Stimulated activated CD4-positive, alpha-beta T cell treated with anti-CD3 and anti-CD28 coated beads, TNF-alpha, amount 100 ng/mL, for 24 hours (primary cell): ENCODE measurements at places on chromosomes 7 and 10.

DNA sequence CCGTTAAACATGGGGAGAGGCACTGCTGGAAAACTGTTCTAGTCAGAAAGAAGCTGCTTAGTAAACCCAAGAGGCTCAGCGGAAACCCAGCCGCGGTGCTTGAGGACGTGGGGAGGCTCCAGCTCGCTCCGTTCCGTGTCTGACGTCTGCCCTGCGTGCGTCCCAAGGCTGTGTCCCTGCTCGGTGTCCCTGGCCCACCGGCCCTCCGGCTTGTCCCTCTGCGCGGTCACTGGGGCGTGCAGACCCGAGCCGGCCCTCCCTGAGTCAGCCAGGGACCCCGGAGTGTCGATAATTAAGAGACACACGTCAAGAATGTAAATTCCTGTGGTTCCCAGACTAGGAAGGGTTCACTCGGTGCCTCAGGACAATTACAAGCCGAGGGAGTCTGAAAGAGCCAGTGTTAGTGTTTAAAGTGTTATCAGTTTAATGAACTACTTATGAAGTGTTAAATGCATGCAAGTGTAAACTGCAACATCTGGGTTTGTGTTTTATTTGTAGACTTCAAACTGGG is 98.9 kb downstream of the WDR11 start:
- no peak for DNase-seq

DNA sequence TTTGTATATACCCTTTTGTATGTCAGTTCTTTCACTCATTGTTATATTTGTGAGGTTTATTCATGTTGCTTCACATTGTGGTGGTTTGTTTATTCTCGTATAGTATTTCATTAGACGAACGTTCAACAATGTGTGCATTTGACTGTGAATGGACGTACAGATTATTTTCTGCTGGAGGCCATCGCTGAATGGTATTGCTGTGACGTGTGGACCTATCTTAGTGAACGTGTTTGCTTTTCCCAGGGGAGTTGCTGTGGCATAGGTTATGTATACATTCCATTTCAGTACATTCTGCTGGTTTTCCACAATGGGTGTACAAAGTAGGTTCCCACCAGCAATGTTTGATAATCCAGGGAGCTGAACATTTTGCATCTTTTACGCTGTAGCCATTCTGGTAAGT is 31.1 kb upstream of the PLEKHS1 start:
- DNase-seq, result no peak

GRCh38 chr7:152161171-152161570 is 135.7 kb downstream of the GALNT11 start:
- DNase-seq, result no peak

DNA sequence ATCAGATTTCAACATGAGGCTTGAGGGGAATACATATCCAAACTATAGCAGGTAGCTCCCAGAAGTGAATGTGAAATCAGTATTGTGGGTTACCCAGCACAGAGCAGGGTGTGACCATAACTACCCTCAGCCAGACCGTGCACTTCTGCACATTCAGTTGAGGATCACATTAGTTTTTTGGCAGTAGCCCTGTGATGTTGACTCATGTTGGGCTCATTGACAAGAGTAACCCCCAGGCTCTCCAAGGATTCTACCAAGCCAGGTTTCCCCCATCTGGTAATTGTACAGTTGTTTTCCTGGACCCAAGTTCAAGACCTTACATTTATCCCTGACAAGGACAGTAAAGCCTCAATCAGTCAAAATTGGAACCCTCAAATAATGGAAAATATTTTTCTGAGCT is 11.7 kb upstream of the CPA4 start:
- DNase-seq, result no peak

DNA sequence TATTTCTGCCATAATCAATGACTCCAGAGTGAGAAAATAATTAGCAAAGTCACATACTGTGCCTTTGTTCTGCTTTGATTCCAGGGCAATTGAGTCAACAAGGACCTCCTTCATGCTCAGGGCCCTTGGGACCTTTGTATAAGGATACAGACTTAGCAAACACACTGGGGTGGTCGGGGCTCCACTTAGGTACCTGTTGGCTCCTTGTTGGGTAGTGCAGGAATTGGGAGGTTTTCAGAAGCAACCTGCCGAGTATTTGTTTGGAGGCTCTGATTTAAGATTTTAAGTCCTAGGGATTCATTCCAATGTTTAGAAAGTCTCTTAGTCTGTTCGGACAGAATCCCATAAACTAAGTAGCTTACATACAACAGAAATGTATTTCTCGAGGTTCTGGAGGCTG is 3.0 kb downstream of the ADCK2 start:
- DNase-seq, result no peak

- DNase-seq, result no peak
Observed at GRCh38 chr10:101008823-101009423, 9.3 kb downstream of the LZTS2 start.

- DNase-seq, result no peak
Observed at GRCh38 chr7:1977876-1978441, 254.8 kb downstream of the MAD1L1 start.

DNA sequence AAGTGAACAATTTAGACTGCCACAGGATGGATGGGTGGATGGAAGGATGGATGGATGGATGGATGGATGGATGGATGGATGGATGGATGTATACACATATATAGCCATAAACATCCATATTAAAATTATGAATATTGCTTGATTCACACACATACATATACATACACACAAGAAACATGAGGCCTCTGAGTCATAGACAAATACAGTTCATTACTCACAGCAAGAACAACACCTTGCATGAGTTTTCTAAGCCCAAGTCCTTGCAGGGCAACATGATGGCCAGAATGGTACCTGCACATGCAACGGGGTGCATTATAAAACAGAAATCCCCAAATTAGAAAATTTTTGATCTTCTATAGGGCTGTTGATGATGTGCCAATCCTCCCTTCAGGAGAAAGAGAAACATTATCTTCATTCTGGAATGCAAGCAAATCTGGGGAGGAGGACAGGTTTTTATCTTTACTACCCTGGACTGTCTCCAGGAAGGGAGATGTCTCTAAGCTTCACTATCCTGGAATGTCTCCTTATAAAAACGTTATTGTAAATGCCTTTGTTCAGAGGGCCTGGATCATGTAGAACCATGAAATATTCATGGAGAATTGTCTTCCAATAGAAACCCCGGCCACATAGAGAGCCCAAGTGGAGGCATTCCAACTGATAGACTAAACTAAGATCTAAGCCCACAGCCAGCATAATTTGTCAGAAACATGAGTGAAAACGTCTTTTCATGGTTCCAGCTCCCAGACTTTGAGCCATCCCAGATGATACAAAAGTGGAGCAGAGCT is 238.6 kb upstream of the LRRN3 start:
- DNase-seq, result no peak

GRCh38 chr10:32982911-32983909 is 25.2 kb upstream of the ITGB1 start:
- no peak for DNase-seq

GRCh38 chr7:115682507-115682906 is 348.1 kb downstream of the TFEC start:
- DNase-seq, result no peak

DNA sequence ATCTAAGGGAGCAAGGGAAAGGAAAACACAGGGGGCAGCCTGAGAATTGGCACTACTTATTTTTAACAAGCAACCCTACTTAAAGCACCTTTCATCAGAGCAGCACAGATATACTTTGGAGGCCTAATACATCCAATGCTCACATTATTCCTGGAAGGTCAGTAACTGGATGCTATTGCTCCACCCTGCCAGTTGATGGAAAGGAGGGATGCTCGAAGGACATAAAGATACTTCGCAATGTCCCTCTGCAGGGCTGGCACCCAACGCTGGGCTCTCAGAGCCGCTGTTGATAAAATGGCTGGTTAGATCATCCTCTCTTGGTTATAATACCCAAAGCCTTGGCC is 307.9 kb upstream of the AOAH start:
- no peak for DNase-seq

DNA sequence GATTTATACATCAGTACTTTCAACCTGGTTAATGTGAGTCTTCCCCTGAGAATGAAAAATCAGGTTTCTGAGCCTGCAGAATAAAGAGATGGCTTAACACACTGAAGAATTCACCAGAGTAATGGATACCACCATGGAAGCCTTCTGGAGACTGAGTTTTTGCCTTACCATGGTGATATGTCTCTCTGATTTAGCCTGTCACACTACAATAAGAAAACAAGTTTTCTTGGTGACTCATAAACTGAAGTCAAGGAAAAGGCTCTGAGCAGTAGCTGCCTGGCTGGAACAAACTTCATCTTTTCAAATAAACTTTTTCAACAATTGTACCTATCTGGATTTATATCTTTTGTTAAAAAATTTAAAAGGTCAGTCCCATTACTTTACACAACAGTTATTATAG is 229.0 kb downstream of the PRPF18 start:
- no peak for DNase-seq

DNA sequence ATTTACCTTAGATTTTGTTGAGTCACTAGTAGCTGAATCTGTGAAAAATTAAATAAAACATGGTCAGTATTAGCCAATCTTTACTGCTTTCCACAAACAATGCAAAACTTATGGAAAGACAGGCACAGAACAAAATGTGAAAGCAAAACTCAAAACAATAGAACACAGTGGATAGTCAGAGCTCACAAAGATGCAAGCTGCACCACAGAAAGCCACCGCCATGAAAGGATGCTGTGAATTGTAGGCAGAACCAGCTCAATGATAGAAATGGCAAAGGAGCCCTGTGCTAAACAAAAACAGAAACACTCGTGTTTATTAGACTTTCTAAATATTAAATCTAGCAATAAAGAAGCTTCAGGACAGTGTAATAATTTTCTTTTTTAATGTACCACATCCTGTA is 134.4 kb downstream of the ARHGAP21 start:
- no peak for DNase-seq

GRCh38 chr7:55515569-55516279 is 56.6 kb downstream of the VOPP1 start:
- DNase-seq, result no peak

GRCh38 chr10:48209241-48209640 is 65.3 kb downstream of the FRMPD2 start:
- no peak for DNase-seq

DNA sequence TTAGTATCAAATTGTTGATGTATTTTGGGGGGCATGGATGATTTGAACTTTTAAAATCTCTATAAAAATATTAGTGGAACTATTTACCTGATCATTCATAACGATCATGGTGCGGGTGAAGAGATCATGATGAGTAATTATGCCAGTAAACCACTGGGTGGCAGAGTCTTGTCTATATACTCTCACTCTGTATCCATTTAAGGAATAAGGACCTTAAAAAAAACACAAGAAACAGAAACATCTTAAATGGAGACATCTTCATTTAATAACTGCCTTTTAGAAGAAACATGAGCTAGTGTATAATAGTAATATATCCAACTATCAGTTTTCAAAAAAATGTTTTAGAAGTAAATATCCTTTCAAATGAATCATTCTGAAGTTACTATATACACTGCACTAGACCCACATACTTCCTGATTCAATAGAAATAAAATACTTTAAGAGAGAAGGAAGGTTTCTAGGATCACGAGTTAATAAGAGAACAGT is 84.0 kb downstream of the NRBF2 start:
- DNase-seq, result no peak

- DNase-seq, result no peak
Observed at GRCh38 chr7:142280263-142280662, 22.4 kb upstream of the PRSS58 start.

DNA sequence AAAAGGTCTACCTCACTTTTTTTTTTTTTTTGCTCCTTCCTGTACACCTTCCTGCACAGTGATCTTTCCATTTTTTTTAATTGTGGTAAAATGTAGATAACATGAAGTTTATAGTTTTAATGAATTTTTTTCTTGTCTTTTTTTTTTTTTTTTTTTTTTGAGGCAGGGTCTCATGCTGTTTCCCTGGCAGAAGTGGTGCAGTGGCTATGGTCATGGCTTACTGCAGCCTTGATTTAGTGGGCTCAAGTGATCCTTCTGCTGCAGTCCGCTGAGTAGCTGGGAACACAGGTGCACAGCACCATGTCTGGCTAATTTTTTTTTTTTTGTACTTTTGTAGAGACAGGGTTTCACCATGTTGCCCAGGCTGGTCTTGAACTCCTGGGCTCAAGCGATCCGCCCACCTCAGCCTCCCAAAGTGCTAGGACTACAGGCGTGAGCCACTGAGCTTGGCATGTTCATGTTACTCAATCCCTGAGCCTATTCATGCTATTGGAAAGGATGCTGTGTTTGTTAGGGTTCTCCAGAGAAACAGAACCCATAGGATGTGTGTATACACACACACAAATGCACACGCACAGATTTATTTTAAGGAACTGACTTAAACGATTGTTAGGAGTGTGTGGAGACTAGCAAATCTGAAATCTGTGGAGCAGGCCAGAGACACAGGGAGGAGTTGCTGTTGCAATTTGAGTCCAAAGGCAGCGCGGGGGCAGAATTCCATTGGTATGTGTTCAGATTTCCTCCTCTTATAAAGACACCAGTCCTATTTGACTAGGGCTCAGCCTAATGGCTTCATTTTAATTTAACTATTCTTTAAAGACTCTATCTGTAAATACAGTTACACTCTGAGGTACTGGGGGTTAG is 29.1 kb downstream of the GALNT11 start:
- no peak for DNase-seq

GRCh38 chr10:87818505-87819288 is 671 bp upstream of the ATAD1 start:
- DNase-seq, result peak; percentile 62

DNA sequence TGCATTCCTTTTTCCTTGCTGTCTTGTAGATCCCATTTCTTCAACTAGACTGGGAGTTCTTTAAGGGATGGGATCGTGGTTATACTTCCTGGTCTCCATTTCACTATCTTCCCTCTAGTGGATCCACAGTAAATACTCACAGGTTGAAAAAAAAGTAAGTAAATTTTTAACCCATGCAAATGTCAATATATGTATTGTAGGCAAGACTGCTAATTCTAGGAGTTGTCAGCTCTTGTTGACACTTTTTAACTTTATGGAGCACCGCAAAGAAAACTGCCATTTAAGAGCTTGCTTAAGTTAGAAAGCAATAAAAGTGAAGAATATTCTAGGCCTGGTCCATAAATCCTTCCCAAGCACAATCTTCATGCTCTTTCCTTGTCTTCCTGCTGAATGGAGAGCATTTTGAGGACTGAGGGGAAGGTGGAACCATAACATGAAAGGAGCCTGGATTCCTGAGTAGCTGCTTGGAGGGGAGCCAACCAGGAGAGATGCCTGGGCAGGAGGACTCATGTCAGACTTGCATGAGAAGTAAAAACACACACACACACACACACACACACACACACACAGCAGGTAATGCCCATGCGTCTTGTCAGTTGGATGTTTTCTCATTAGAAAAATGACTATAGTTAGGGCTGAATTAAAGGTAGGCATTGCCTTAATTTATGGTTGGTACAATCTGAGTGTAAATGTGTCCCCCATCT is 32.2 kb downstream of the VWA2 start:
- DNase-seq, result no peak

DNA sequence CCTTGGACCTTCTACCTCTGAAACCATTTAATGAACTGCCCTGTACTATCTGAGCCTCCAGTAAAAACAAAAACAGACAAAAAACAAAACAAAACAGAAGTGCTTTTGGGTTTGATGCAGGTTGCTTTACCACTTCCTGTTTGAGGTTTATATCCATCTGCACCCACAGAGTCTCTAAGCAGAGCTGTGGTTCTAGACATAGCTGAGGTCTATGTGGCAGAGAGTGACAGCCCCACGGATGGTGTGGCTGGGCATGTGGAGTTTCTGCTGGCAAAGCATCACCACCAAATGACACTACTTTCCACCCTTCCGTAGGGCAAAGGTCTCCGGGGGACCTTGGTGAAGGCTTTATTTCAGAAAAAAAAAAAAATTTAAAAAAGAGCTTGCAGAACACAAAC is 754.2 kb downstream of the GRID1 start:
- DNase-seq, result no peak
